Cerebellar nuclear complex (tissue), 1 donor: ENCODE measurements at places on chromosomes 7 and 10.

DNA sequence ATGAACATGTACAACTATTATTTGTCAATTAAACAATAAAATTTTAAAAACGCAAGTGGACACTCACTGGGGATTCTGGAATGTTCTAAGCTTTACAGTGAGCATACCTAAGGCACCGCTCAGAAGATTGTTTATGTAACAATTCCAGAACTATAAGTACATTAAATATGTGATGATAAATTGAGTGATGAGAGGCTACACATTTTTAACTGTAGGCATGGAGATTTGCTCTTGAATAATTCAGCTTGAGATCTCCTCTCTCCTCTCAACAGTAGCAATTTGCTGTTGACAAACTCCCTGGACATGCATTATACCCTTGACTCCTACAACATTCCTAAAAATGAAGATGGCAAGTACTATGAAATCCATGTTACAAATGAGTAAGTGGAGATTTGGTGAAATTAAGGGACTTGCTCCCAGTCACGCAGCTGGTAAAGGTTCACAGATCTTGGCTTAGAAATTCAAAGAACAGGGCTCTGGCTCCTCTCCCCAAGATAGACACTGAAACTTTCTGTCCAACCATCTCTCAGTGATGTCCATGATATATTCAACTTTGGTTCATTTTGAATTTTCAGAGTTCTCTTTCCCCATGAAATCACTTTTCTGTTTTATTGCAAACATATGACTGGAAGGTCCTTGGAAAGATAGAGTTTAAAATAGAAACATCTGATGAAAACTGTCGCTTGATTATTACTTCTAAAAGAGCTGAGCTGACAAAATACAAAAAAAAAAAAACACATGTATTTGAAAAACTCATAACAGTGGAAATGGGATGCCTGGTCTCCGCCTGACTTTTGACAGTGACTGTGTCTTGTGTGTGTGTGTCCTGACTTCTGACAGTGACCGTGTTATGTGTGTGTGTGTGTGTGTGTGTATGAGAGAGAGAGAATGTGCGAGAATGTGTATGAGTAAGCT, 488.3 kb downstream of the TNS3 start:
- no peak for DNase-seq

GRCh38 chr7:113294750-113295149, 176.4 kb upstream of the SMIM30 start:
- no peak for DNase-seq

DNA sequence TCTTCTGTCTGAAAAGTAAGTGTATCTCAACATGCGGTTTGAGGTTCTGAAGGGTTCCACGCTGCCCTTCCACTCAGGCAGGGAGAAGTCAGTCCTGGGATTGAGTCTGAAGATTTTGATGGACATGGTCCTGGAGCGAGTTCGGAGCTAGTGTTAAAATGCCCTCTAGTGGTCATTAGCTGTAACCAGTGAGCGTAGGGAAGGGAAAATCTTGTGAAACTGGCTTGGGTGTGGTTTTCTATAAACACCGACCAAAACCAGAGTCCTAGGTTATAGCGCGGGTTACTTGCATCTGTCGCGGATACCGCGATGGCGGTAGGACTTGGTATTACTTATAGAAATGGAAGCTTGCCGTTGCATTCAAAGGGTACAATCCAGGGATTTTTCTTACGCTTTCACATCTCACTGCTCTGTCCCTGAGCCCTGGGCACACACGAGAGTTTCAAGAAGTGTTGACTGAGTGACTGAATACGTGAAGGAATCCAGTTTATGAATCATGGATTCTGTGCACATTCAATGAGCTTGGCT, 348.2 kb upstream of the C7orf33 start:
- no peak for DNase-seq

DNA sequence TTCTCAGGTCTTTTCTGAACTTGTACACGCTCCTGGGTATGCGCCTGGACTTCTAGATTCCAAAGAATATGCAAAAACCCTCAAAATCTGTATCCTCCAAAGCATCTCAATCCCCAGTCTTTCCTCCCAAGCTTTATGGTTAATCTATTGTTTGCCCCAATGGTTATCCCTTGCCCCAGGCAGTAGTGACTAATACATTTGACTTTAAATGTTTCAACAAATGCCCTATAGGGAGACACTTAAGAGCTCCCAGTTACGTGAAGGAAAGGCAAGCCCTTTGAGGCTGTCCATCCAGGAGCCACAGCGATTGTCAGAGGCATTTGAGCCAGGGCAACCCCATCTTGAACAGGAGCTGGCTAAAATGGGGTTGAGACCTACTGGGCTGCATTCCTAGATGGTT, 12.7 kb upstream of the FOXL3 start:
- no peak for DNase-seq

DNA sequence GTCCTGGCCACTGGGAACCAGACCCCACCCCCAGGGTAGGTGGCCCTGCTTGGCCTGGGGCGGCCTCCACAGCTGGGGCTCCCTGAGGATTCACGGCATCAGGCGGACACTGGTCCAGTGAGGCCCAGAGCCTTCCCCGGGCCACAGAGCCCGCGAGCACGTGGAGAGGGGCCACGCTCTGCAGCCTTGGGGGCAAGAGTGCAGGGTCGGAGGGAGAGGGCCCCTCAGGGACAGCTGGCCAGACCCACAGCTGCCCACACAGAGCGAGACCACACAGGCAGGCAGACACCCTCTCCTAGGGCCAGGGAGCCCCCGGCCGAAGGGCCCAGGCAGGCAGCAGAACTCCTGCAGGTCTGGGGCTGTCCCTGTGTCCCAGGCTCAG, 10.7 kb downstream of the VENTX start:
- DNase-seq = no peak

DNA sequence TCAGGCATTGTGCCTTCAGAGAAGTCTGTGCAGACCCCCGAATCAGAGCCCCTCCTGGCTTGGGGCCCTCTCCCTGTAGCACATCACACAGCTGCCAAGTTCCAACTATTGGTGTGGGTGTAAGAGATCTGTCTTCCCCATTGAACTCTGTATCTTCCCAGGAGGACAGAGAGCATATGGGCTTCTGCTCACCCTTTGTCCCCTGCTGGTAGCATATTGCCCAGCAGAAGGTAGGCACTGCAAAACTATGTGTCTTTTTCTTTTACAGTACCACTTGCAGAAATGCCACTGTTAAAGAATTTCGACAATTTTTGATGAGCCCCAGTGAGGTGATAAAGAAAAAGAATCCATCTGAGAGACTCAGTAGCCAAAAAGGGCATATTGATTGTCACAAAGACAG, 59.6 kb downstream of the NPY start:
- DNase-seq = no peak

DNA sequence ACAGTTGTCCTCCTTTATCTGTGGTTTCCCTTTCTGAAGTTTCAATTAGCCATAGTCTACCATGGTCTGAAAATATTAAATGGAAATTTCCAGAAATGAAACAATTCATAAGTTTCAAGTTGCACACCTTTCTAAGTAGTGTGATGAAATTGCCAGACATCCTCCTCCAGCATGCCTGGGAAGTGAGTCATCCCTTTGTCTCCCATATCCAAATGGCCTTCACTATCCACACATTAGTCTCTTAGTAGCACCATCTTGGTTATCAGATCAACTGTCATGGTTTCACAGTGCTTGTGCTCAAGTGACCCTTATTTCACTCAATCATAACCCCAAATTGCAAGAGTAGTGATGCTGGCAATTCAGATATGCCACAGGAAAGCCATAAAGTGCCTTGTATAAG, 83.4 kb upstream of the PPP1R9A start:
- DNase-seq = no peak

GRCh38 chr7:641269-641671, 85.2 kb upstream of the DNAAF5 start:
- no peak for DNase-seq

DNA sequence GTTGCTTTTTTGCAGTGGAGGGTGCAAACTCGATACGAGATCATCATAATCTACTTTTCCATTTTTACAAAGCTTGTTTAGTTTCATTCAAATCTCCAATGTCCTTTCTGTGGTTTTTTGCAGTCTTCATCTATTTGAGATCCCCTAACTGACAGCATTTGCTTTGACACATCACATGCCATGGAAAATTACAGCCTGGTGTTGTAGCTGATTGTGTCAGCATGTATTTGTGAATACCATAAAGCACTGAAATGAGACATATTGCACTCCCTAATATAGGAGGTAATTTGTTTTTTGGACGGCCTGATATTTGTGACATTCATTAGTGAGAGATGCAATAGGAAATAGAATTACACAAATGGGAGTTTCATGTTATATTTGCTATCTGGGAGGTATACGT, 620.8 kb downstream of the KCNMA1 start:
- no peak for DNase-seq

DNA sequence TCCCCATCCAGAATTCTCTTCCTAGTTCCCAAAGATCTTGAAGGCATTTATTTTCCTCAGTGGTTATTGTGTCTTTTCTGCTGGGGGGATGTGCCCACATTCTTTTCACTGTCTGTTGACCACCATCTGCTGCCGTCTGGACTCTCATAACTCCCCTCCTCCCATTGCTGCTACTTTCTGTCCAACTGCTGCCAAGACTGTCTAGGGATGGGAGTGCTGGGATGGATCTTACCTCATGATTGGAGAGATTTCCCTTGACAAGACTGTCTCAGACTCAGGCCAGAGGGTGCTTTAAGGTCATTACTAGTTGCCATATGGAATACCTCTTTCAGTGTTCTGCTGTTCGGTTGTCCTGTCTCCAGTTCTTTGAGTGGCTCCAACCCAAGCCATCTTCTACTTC, 141.6 kb downstream of the C1GALT1 start:
- DNase-seq = no peak

DNA sequence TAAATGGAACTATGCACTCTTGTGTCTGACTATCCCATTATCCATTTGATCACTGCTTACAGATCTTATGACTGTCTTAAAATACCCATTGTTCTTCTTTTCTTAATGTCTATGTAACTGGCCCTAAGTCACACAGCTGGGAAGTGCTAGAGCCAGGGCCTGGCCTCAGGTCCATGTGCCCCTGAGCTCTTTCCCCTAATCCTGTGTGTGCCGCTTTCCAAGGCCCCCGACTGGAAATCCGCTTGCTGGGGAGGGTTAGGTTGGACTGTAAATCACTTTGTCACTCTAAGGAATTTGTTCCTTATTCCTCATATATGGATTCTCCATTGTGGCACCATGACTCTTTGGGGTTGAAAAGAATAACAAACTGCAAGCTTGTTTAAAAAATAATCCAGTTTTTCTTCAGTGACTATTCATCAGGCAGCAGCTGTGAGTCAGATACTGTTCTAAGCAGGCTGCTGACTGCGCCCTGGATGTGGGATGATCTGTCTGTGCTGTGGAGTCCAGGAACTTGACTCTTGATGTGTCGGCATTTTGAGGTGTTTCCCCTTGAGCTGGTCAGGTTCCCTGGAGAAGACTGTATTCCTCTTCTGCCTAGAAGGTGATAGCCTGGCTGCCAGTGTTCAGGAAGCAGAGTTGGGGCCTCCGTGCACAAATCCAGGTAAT, 236.3 kb downstream of the SDK1 start:
- no peak for DNase-seq

DNA sequence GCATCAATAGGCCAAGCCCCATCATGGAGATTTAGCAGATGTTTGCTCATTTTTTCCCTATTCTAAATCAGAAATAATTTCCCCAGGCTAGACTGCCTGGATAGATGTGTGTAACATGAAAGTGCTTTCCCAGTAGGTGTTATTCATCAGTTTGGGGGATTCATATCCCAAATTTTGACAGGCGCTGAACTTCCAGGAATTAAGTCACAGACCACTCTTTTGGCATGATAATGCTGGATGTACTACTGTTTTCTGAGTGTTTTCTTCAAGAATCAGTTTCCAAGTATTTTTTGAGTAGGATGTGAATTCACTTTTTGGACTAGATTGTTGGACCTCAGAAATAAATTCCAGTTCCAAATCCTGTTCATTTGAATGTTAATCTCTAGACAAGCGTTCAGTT, 637.4 kb downstream of the REEP3 start:
- DNase-seq = no peak

- no peak for DNase-seq
Measured at GRCh38 chr10:91208642-91209041, 11.8 kb upstream of the PCGF5 start.

GRCh38 chr10:44926751-44927351, 15.7 kb downstream of the TMEM72 start:
- DNase-seq = no peak

DNA sequence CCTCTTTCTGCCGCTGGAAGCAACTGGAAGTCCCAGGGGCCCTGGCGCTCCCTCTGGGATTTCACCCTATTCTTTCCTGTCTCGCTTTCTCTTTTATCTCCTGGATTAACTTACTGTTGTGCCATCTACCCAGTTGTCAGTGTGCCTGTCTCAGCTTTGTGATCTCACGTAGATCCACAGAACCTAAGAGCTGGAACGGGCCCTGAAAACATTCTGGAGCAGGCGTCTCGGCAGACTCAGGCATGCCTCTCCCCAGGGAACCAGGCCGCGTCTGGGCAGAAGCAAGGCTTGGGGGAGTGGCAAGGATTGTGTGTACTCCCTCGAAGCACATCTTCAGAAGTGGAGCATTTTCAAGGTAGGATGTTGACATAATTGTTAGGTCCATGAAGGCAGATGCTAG, 87.2 kb downstream of the KCNMA1 start:
- no peak for DNase-seq

- DNase-seq = no peak
Measured at GRCh38 chr7:112505495-112505894, 24.7 kb downstream of the LSMEM1 start.

DNA sequence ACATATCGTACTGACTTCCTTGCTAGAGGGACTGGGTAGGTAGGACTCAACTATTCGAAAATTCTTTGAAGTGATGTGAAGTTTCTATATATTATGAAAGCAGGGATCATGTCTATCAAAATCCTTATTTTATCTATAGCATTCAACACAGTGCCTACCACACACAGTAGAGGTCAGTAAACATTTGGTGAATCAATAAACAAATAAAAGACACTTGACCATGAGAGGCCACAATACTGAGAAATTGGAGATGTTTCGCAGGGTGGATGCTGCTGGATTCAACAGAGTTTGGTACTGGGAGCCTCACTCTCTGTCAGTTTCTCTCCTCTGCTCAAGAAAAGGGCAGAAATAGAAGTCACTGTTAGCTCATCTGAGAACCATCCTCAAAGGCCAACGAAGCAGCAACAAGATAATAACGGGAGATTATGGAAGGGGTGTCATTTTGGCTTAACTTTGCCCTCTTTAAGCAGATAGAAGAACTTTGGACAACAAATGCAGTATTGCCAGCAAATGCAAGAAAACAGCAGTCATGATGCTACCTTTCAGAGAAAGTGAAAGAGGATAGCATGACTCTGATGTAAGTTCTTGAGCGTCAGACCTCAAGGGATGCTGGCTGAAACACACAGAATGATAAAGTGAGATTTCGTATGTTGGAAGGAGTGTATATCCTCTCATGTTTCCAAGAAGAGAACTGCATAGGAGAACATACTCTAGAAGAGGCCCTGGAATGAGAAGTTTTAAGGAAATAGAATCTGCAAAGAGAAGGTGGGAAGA, 107.6 kb downstream of the SEMA3E start:
- DNase-seq = no peak

- DNase-seq = no peak
Measured at GRCh38 chr7:94154182-94154581, 150.0 kb upstream of the BET1 start.

- no peak for DNase-seq
Measured at GRCh38 chr10:24202181-24202570, 6.8 kb upstream of the KIAA1217 start.
